ENCODE measurements at places on chromosomes 16 and 17.

DNA sequence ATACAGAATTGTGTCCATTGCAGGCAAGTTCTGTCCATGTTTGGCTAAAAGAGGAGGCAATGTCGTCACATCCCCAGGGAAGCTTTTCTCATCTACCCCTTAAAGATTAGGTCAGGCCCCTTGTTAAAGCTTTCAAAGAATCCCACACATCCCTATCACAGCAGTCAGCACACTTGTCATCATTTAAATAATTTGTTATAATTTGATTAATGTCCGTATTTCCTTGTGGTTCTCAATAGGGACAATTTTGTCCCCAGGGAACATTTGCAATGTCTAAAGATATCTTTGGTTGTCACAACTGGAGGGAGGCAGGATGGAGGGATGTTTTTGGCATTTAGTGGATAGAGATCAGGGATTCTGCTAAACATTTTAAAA lies 28.1 kb upstream of the NFAT5 start:
- no peak for DNase-seq

GRCh38 chr17:229709-230394 lies 48.4 kb upstream of the DOC2B start:
- no peak for DNase-seq

GRCh38 chr17:59491353-59492090 lies 73.9 kb upstream of the DHX40 start:
- no peak for DNase-seq

DNA sequence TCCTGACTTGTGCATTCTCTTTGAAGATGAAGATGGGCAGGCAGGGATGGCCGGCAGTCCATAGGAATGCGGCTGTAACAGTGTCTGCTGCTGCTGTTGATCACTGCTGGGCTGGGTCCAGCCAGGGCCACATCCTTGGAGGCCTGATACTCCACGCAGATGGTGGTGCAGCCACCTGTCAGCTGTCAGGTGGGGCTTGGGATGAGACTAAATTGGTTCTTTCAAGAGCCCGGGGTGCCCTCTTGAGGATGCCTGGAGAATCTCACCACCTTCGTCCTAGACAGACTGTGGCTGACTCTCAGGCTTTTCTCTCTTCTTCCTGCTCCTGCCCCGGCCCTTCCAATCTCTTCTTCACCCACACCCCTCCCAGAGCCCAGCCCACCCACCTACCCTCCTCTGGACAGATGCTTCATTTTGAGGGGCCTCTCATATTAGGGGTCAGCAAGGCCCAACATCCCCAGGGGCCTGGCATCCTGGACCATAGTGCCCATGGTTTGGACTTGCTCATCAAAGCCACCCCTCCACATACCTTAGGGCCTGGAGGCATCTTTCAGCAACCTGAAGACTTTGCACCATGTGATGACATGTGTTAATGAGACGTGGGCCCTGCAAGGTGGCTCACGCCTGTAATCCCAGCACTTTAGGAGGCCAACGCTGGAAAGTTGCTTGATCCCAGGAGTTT lies 19.1 kb downstream of the OSBPL7 start:
- DNase-seq = peak; percentile 19

DNA sequence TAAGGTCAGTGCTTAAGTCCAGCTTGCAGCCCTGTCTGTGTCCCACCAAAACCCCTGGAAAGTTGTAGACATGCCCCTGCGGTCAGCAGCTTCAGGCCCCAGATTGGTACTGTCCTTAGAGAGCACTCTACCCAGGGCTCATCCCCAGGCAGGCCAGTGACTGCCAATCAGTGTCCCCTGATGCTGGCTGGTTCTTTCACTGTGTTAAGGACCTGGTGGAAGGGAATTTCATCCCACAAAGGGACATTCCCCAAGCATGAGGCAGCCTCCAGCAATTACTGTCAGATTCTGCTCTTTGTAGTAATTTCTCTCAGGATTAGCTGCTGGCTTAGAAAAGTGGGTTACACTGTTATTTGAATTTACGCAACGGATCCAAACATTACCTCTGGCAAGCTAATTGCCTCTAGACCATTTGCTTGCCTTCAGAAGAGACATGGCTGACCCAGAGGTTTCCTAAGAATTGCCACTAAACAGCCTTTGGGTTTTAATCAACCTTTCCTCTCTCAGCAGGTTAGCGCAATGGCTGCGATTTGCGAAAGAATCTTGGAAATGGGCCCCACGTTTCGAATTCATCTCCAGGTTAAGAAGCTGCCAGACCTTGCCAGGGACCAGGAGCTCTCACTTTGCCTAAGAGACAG lies 5.9 kb downstream of the IRX6 start:
- no peak for DNase-seq

GRCh38 chr17:7437950-7438614 lies 1.2 kb upstream of the FGF11 start:
- DNase-seq = no peak

DNA sequence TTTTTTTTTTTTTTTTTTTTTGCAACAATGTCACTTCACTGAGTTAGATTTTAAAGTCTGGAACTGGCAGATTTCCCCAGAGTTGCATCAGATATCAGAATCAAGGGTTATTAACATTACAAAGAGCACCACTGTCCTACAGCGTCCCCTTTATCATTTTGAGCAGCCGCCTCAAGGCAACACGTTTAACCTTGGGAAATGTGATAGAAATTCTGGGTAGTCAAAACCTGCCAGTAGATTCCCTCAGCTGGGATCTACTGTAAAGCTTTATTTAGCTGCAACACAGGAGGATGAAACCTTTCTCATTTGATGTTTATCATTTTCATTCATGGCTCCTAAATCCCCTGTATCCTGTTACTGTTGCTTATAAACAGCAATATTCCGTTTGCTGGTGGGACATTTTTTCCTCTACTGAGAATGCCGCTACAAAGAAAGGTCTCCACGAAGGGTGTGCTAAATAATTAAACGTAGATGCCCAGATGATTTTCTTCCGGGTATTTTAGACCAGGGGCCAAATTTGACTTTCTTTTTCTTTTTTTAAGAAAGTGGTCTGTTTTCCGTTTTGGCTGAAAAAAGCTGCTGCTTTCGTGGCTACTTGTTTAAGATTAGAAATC lies 436.1 kb upstream of the GOT2 start:
- no peak for DNase-seq

All from non-pigmented ciliary epithelial cell (primary cell).